Spinal cord (tissue), 10 donors: ENCODE measurements at places on chromosomes 1 and 21. TPM values are rescaled to one million over a fixed set of nuclear protein-coding genes. Genes with fewer than 3 reads are reported as not detected.
A peak's percentile ranks its signal among the peaks of the same experiment; 100 is the strongest.

DNA sequence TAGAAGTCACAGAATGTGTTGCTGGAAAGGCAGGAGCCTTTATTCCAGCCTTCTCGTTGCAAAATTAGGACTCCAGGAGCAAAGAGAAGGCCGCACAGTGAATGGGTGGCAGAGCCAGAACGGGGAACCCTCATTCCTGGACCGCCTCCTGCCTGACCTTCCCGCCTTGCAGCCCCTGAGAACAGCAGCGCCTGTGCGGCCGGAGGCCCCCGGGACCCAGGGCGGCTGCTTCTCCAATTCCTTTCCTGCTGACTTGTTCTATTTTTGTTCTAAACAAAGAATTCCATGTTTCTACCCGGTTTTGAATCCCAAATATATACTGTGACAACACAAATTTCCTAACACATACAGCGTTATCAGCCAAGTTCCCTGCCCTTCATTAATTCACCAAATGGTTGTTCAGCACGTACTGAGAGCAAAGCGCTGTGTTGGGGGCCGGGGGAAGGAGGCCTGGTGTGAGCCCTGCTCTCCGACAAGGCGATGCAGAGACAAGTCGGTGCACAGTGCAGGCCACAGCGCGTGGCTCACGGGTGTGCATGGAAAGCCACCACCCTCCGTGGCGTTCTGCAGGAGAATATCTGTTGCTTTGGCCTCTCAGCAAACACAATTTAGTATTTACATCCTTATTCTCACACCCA, 31.9 kb upstream of the COL6A2 start:
- peak; percentile 52 for DNase-seq

FCN3 gene
- not detected for total RNA-seq

GRCh38 chr1:160360227-160360695, 6.6 kb upstream of the NHLH1 start:
- DNase-seq = no peak

DNA sequence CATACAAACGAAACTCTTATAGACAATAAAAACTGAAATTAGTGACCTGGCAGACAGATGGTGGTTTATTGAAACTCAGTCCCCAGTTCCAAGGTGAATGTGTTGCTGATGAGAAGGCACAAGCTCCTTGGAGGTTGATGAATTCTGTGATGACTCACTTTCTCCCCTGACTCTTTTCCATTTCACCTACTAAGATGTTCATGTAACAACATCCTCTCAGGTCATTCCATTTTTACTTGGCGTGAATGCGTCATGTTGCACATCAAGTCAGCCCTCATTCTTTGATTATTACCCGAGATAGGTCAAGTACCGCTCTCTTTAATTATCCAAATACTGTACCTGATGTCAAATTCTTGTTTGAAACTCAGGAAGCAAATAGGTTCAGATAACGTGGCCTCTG, 10.1 kb upstream of the IL10RB start:
- DNase-seq = no peak

GRCh38 chr1:63773815-63774616, at the start of gene ROR1:
ROR1 (plus strand) TSS chr1:63774017.
- peak; percentile 53 for DNase-seq

DNA sequence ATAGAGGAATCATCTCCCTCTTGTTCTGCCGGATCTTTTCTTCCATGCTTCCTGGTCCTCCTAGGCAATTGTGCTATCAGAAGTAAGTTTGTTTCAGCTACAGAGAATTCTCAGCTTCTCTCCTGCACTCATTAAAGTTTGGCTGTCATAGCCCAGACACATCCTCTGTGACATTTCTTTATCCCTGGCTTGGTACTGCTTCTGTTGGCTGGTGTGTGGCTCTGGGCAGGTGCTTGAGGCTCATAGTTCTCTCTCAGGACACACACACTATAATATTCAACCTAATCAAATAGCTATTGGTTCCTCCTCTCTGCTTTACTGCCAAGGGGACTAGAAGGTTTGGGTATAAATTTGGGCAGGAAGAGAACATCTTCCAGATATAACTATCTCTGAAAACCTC, 172.1 kb downstream of the ROR1 start:
- DNase-seq = no peak

GRCh38 chr1:53929246-53929960, 16.1 kb downstream of the IFT25 start:
- DNase-seq = no peak

DNA sequence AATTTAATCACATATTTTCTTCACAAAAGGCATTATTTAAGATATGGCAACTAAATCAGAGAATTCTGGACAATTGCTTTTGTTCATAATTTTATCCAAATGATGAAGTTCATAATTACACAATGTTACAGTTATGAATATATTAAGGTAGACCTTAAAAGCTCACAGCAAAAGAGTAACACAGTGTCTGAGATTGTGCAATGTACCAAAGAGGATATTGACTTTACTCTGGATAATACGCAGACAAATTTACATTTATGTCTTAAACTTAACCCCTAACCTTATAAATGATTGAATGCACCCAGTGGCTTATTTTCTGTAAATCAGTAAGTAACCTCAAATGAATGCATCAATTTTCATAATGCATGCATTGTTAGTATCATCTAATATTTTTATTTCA, 216.2 kb upstream of the SAMSN1 start:
- DNase-seq = no peak

DNA sequence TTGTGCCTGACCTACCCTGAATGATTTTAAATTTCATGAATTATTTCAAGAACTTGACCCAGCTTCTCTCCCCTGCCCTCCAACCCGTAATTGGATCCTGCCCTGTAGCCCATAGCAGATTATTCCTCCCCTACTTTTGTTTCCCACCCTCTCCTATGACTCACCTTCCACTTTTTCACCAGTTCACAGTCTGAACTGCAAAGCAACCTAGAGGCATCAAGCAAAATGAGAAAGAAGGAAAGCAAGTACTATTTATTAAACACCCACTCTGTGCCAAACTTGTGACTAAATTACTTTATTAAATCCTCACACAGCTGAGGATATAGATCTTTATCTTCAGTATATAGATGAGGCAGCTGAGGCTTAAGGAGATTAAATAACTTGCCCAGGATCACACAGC, 20.7 kb upstream of the IKBKE start:
- no peak for DNase-seq

DNA sequence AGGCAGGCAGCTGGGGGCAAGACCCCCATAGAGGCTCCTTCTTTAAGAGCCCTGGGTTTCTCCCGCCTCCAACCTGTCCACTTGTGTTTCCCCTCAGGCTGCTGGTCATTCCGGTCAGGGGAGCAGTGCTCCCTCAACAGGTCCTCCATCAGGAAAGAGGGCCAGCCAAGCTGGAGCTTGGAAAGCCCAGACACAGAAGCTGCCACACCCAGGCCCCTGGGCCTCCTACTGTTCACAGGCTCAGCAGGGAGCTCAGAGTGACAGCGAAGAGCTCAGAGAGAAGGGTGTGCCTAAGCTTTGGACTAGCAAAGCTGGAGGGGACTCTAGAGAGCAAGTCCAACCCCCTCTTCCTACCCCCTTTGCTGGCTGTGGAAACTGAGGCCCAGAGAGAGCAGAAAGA, 10.3 kb upstream of the CDCP2 start:
- no peak for DNase-seq

TFF2 gene
- total RNA-seq = not detected

- DNase-seq = no peak
Observed at GRCh38 chr1:81894867-81895266, 94.1 kb downstream of the ADGRL2 start.

DNA sequence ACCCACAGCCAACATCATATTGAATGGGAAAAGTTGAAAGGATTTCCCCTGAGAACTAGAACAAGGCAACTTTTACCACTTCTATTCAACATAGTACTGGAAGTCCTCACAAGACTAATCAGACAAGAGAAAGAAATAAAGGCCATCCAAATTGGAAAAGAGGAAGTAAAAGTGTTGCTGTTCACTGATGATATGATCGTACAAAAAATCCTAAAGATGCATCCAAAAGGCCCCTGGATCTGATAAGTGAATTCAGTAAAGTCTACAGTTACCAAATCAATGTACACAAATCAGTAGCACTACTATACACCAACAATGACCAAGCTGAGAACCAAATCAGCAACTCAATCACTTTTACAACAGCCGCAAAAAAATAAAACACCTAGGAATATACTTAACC, 28.3 kb downstream of the RAB3GAP2 start:
- DNase-seq = no peak

SLAMF8 gene
- total RNA-seq = 0.40 TPM

DNA sequence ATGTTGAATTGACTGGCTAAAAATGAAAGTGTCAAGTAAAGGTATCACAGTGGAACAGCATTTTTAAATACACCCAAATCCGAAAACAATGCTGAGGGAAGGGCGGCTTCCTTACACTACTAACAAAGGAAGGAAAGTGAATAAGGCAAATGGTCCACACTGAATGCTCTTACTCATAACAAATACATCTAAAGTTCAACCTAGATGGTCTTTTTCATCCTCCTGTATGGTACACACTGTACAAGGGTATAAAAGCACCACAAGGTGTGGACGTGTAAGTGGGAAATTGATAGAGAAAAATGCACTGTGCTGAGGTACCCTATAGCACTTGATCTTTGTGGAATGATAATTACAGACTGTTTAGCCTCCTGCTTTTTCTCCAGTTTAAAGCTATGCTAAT, 7.1 kb upstream of the PALMD start:
- no peak for DNase-seq

DNA sequence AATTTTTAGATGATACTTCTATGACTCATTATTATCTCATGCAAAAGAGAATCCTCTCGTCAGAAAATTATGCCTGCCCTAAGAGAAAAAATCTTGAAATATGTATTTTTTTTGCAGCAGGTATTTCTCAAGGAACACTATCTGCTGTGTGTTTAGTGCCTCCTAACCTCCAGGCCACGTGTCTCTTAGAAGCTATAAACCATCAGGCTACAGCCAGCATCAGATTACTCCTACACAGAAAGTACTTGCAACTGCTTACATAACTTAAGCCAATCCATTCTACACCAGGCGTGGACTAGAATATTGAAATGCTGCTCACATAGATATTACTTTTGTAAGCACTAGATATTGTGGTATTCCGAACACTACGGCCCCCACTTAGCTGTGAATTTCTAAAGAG, 933.4 kb downstream of the PLA2G4A start:
- no peak for DNase-seq

GRCh38 chr1:211258310-211258755, 833 bp upstream of the RCOR3 start:
- DNase-seq = peak; percentile 93

- no peak for DNase-seq
Observed at GRCh38 chr1:179976970-179977651, 22.5 kb downstream of the CEP350 start.
